Dermis blood vessel endothelial cell (primary cell): ENCODE measurements at places on chromosomes 13 and 19. TPM values are rescaled to one million over a fixed set of nuclear protein-coding genes. Genes with fewer than 3 reads are reported as not detected.

MAMSTR gene
- total RNA-seq: 0.09 and 0.51 TPM in 2 replicates

GGN gene
- total RNA-seq: 0.23 and 0.34 TPM in 2 replicates

RFPL4AL1 gene
- total RNA-seq: 0.68 TPM in 1 of 2 replicates, not detected in the other

TSC22D1 gene
- total RNA-seq: 48.2 and 76.4 TPM in 2 replicates

CPB2 gene
- not detected in 2 replicates for total RNA-seq
